ENCODE measurements at places on chromosomes 16 and 17.

DNA sequence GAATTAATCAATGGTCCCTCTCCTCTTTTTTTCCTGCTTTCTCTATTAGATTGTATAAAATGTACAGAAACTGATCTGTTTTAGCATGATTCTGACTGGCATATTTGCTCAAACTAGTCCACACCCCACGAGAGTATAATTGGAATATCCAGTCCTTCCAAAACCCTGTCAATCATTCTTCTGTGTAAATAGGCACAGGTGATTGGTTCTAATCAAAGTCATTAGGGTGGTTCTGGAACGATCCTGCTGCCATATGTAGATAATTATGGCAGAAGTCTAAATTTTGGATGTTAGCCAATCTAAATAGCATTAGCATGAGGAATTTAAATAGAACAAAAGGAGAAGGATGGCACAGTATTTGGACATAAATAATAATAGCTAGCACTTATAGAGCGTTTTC lies 165.7 kb downstream of the SHISA6 start:
- no peak for DNase-seq

GRCh38 chr16:55367301-55367811 lies 43.4 kb downstream of the IRX6 start:
- no peak for DNase-seq

DNA sequence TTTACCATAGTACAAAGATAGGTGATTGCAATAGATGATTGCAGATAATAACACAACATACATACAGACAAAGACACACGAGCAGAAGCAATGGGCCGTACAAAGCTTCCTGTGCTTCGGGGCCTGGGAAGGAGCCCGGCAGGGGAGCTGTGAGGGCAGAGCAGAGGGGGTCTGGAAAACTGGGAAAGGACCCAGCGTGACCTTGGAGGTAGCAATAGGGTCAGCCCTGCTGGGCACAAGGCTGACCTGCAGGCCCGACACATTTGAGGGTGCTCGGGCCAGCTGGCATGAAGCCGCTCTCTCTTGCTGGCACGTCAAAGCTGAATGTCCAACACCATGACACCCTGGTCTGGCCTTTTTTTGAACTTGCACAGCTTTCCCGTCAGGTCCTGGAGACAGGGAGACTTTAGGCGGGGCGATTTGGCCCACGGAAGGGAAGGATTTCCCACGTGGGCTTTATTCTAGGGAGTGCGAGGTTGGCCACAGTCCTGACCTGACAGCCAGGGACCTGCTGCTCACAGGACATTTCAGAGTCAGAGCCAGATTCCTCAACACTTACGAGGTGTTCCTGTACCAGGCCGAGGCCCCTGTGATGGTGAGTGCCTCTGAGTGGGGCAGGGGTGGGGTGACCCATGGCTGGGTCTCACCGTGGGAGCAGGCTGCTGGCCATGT lies 83.2 kb downstream of the NTN1 start:
- no peak for DNase-seq

GRCh38 chr17:56727876-56728617 lies 105.7 kb downstream of the C17orf67 start:
- DNase-seq: no peak

- no peak for DNase-seq
These were observed 356.4 kb upstream of the GOT2 start for GRCh38 chr16:59090541-59090940.

DNA sequence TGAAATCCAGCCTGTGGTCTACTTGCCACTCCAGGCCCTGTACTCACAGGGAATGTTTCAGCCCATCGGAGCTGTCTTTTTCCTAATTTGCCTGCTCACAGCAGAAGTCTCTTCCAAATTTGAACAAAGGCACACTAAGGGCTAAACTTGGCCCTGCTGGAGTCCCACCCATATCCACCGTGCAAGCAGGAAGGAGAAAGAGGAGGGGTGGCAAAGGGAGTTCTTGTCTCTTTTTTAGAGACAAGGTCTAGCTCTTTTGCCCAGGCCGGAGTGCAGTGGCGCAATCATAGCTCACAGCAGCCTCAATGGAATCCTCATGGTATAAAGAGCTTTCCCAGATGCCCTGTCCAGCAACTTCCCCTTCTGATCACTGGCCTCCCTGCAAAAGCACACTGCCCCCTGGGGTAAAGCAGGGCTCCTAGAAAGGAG lies 2.7 kb upstream of the PRM1 start:
- no peak for DNase-seq

DNA sequence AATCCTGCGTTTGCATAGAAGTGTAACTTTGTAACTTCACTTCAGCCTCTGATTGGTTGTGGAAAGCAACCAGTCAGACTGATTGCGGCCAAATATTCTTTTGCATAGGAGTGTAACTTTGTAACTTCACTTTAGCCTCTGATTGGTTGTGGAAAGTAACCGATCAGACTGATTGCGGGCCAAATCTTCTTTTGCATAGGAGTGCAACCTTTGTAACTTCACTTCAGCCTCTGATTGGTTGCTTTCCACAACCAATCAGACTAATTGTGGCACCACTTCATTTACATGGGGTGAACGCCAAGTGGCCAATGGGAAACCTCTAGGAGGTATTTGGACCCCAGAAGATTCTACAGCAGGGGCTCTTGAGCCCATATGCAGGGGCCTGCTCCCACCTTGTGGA lies 1.8 kb upstream of the TMEM98 start:
- no peak for DNase-seq

- DNase-seq: no peak
These were observed 849 bp downstream of the CAPN15 start for GRCh38 chr16:528111-529011.

- no peak for DNase-seq
These were observed 262.5 kb downstream of the CBLN1 start for GRCh38 chr16:49019081-49019633.

DNA sequence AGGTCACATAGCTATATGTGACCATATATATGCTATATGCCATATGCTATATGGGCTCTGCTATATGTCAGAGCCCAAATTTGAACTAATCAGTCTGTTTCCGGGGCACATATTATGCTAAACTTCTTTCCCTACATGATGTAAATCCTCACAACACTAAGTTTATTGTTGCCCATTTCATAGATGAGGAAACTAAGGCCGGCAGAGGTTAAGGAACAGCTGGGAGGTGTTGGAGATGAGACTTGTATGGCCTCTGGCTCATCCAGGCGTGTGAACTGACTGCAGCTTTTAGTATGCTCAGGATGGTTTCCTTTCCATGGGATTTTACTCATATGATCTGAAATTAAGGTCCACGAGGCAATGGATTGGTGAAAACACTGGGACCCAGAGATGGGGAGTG lies 17.5 kb upstream of the CNOT1 start:
- DNase-seq: peak; percentile 16

GRCh38 chr17:8442310-8442709 lies 6.6 kb downstream of the NDEL1 start:
- no peak for DNase-seq

DNA sequence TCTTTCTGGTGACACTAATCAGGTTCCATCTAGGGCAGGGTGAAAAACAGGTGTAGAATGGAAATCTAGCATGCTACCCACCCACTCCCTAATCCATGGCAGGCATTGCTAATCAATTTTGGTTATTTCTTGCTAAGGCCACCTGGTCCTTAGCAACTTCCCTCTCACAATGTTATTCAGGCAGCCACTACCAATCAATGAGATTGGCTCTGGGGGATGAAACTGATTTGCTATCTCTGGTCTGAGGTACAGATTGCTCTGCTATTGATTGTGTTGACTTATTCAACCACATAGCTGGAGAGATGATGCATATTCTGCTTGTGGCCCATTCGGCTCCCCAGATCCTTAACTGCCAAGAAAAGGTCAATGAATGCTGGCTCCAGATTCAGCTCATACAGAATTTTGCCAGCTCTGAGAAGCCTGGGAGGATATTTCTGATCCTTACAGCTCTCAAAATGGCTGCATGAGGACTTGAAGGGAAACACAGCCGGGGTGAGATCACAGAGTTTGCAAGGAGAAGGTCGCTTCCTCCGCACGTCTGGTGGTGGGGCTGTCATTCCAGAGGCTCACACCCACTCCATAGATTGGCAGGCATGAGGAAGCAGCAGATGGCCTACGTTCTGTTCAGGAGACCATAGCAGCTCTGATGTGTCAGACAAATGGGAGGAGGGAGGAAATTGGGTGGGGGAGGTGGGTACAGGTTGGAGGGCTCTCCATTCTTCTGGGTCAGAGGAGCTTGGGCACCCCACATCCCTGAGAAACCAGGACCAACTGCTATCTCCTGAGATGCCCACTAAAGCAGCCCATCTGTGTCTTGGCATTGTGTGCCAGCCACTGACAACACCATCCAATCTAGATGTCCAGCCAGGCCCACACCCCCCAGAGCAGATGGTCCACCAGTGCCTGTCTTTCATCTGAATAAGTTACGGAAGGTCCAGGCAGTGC lies 22.3 kb downstream of the SEZ6 start:
- DNase-seq: no peak

DNA sequence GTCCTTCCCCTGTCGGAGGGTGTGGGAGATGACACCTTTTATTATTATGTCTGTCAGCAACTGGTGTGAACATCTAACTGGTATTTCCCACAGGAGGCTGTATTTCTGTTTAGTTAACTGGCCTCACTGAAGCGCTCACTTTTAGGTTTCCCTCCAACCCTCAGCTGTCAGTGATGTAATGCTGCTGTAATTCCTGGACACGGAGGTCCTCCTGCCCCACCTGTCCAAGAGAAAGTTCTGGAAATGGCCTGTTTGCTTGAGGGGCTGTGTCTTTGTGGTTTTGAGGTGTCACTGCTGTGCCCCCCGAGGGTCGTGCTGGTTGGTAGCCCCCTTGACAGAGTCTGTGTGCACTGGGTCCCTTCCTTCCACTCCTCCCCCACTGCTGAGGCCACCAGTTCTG lies 11.5 kb downstream of the KCNJ12 start:
- no peak for DNase-seq

- no peak for DNase-seq
These were observed 781 bp downstream of the ZNF75A start for GRCh38 chr16:3306078-3306477.

- DNase-seq: no peak
These were observed 73.7 kb downstream of the SREBF1 start for GRCh38 chr17:17763136-17763535.

GRCh38 chr17:80632046-80632581 lies 87.5 kb downstream of the RPTOR start:
- DNase-seq: no peak

DNA sequence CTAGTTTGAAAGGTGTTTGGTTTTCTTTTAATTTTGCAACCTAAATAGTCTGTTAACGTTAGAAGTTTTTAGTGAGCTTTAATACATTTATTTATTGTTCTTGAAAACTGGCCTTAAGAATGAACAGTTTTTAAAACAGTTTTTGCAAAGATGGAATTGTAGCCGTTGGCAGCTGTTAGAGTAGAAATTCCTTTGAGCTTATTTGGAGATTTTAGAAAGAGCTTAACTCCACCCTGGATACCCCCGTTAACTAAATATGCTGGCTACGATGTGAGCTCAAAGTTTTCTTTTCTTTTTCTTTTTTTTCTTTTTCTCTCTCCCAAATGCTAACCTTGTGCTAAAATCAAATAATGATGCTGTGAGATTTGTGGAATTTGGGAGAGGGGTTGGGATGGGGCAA lies 75.2 kb downstream of the COX10 start:
- DNase-seq: no peak

GRCh38 chr17:70091696-70092095 lies 16.7 kb downstream of the KCNJ16 start:
- DNase-seq: no peak

DNA sequence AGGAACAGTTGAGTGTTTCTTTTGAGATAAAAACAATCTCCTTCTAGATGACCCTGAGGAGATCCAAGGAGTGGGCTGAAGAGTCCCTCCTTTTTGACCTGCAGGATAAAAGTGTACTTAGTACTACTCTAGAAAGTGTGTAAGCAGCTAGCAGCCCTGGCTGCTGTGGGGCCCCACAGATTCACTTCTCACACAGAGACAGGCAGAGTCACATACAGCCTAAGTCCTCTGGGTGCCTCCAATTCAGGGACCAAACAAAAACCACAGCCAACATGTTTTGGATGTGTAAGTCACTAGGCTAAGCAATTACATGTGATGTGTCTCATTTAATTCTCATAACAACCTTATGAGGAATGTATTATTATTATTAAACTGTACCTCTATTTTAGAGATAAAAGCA lies 97.1 kb downstream of the TMEM100 start:
- no peak for DNase-seq

DNA sequence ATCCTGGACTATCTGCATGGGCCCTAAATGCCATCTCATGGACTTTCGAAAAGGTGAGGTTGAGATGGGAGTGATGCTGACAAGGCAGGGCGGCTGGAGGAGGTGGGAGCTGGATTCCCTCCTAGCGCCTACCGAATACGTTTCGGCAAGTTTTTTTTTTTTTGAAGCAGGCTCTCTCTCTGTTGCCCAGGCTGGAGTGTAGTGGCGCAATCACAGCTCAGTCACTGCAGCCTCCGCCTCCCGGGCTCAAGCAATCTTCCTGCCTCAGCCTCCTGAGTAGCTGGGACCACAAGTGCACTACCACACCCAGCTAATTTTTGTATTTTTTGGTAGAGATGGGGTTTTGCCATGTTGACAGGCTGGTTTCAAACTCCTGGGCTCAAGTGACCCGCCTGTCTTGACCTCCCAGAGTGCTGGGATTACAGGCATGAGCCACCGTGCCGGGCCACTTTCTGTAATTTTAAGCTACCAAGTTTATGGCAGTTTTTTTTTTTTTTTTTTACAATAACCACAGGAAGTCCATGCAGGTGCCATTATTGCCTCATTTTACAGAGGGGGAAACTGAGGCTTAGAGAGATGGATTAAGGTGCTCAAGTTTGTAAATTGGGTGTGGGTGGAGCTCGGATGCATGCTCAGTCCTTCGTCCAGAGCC lies 246.4 kb downstream of the PRKCA start:
- no peak for DNase-seq

GRCh38 chr17:55451203-55451641 lies 29.6 kb upstream of the MMD start:
- DNase-seq: no peak

DNA sequence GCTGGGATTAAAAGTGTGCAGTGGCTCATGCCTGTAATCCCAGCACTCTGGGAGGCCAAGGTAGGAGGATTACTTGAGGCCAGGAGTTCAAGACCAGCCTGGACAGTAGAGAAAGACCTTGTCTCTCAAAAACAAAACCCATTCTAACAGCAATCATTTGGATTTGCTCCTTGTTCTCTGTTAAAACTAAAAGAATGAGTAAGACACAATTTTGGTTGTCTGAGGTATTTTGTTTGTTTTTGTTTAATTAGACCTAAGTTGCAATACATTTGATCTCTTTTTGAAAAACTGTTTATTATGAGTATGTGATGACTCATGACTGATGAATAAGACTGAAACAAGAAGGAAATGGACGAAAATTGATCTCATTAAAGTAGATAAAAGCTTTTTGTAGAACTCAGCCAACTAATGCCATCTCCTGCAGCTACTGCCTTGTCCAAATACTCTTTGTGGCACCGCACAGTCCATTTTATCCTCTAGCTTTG lies 29.0 kb downstream of the GLG1 start:
- no peak for DNase-seq

All from posterior cingulate gyrus (tissue), 11 donors.